Ascending aorta (tissue), 2 donors: ENCODE measurements at places on chromosomes 6 and 20. TPM values are rescaled to one million over a fixed set of nuclear protein-coding genes. Genes with fewer than 3 reads are reported as not detected.
A peak's percentile ranks its signal among the peaks of the same experiment; 100 is the strongest.

PRRT1 gene
- 1.4 TPM for total RNA-seq

GRM1 gene
- not detected for total RNA-seq

MED23 gene
- total RNA-seq, result 20.4 TPM

TREM1 gene
- not detected for total RNA-seq

ADGRF4 gene
- not detected for total RNA-seq

KIF6 gene
- 0.43 TPM for total RNA-seq

SLC12A5 gene
- not detected for total RNA-seq

DNA sequence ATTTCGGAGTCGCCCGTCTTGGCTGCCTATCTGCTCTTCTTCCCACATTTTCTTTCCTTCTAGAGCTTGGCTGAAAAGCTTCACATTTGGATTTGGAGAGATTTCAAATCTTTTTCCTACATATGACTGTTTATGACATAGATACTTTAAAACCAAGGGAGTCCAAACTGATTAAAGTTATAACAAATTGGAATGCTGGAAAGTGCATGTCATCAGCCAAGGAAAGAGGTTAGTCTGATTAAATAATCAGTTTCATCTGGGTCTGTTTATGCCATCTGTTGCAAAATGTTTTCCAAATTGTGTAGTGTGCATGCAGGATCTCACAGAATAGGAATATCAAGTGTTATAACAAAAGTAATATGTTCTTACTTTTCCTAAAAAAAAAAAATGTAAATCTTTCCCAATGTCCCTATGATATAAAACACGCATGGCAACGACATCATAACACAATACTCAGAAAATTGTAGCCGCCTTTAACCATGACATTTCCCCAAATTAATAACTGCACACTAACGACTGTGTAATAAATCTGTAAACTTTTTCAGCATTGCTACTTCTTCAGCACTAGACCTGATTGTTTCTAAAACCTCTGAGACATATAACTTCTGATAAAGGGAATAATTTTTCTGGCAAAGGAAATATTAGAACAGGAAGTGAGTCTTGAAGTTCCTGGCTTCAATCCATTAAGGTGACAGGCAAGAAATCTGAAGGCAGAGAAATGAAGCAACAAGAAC is 230.2 kb upstream of the FOXQ1 start:
- no peak for DNase-seq

GRCh38 chr6:119533603-119534279 is 184.2 kb upstream of the MAN1A1 start:
- DNase-seq, result no peak

DNA sequence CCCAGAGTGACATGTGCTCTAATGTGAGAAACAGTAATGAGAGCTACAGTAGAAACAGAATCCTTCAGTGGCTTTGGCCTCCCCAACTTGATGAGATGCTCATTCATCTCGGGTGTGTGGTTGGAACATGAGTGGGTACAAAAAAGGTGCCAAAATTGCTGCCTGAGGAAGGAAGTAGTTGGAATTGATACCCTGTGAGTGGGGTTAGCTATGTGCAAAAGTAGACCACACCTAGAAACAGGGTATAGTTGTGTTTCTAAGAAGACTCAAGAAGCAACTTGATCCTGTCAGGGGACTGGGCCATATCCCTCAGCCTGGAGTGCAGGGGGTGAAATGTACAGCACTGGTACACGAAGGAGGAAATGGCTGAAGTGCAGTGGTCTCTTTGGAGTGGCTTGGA is 206.4 kb upstream of the SUPT3H start:
- no peak for DNase-seq

GRCh38 chr6:46715141-46715540 is 20.0 kb downstream of the PLA2G7 start:
- no peak for DNase-seq

GRCh38 chr20:54625497-54625896 is 150.1 kb downstream of the DOK5 start:
- no peak for DNase-seq

GRCh38 chr6:146990821-146991798 is 213.1 kb upstream of the STXBP5 start:
- no peak for DNase-seq

GRCh38 chr6:128244751-128245405 is 275.5 kb downstream of the PTPRK start:
- no peak for DNase-seq

- DNase-seq, result no peak
Measured at GRCh38 chr6:46221222-46221793, 50.5 kb upstream of the ENPP5 start.

GRCh38 chr6:33551538-33551937 is 28.5 kb downstream of the BAK1 start:
- no peak for DNase-seq

DNA sequence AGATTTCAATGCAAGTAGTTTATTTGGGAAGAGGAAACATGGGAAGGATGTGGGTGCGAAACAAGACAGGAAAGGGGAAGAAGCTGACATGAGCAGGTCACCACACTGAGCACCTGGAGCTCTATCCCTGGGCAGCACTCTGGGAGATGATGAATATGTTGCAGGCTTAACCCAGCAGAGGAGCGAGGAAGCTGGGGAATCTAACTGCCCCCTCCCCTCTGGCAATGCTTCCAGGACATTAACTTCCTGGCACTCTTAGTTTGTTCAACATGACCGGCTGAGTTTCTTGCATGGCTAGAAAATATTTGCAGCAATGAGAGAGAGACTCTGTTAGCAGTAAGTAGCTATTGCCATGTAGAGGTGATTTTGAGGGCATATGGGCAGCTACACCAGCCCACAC is 4.9 kb upstream of the ADA start:
- DNase-seq, result no peak

DNA sequence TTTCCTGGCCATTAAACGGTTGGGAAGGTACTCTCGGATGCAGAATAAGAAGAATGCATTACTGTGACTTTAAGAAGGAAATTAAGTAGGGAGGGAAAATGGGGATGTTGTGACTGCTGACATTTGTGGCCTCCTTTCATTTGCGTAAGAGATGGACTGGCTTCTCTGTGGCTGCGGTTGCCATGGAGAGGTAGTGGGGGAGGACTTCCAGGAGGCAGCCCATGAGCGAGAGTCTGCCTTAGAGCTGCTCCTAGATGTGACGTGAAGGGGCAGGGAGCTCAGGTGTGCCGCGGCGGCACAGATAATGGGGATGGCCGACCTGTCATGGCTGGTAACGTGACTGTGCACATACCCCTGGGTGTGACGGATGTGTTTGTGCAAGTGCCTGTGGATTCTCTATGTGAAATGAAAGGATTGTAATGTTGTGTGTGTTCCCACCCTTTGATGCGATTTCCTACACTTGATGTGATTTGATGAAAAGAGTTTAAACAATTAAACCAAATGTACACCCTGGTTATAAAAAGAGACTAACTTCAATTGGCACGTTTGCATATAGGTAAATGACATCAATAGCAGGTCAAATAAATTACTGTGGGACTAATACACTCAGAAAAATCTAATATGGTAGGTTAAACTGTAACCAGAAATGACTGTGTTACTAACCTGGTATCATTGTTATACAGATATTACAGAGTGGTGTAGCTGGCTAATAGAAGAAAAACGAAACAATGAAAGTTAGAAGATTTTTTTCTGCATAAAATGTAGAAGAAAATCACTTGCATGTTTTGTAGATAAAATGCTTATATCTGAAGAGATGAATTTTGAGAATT is 48.9 kb downstream of the HIVEP1 start:
- DNase-seq, result peak; percentile 72

GRCh38 chr6:131053546-131054240 is 9.4 kb downstream of the EPB41L2 start:
- DNase-seq, result no peak

DNA sequence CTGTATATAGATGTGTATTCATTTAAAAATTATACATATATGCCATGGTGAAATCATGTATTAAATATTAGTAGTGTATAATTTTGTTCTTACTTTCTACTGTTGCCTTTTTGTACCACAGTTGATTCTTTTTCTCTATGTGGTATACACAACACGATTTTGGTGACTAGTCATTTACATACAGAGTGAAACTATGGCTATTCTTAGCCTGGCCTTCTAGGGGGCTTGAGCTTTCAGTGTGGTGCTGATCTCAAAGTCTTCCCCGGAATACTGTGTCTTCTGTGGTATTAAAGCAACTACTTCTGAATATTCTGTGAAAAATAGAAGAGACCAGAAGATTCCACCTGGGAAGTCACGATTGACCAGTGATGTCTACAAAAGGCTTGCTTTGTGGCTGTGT is 301.9 kb downstream of the UTRN start:
- no peak for DNase-seq

- no peak for DNase-seq
Measured at GRCh38 chr6:56934876-56935275, 20.0 kb upstream of the BEND6 start.

DNA sequence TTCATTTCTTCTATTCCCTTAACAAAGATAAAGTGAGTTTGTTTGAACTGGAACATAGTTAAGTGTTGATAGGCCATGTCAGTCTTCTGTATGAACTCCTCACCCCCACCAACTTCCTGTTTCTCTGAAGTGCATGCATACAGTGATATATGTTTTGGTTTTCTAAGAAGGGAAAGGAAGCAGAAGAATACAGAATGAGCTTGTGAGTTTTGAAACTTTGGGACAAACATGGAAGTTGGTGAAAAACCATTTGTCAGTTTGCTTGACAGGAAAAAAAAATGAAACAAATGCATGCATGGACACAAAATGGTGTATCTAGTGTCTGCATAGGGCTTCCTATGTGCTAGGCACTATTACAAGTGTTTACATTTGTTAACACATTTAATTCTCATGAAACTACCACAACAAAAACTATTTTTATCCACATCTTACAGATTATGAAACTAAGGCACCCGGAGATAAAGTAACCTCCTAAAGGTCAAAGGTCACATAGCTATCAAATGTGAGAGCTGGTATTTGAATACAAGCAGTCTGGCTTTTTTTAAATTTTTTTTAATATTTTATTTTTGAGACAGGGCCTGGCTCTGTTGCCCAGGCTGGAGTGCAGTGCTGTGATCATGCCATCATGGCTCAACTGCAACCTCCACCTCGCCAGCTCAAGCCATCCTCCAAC is 105.9 kb downstream of the ADGRB3 start:
- no peak for DNase-seq

- DNase-seq, result no peak
Measured at GRCh38 chr6:17817763-17818162, 111.0 kb upstream of the NUP153 start.

DNA sequence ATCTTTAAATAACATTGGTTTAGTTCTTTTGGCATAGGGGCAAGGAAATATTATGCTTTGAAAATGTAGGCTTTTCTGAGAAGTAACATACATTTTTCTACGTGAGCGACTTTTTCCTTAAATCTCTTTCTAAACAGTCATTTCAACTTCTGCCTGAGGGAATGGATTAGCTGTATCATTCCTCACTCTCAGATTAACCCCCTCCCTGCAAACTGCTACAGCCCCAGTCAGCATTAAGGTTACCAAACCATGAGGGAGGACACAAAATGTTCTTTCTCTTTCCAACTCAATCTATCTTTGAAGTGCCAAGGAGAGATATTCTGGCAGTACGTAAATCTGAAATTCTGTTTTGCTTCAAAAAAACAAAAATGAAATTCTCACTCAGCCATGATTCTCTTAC is 231.3 kb upstream of the FLRT3 start:
- DNase-seq, result no peak
